ENCODE measurements at places on chromosomes 2 and 18. TPM values are rescaled to one million over a fixed set of nuclear protein-coding genes. Genes with fewer than 3 reads are reported as not detected.

The TGFA gene
- total RNA-seq, result 4.2 TPM

The BCL11A gene
- 0.12 TPM for total RNA-seq

The PLGLB2 gene
- 6.9 TPM for total RNA-seq

The IL36A gene
- total RNA-seq, result not detected

DNA sequence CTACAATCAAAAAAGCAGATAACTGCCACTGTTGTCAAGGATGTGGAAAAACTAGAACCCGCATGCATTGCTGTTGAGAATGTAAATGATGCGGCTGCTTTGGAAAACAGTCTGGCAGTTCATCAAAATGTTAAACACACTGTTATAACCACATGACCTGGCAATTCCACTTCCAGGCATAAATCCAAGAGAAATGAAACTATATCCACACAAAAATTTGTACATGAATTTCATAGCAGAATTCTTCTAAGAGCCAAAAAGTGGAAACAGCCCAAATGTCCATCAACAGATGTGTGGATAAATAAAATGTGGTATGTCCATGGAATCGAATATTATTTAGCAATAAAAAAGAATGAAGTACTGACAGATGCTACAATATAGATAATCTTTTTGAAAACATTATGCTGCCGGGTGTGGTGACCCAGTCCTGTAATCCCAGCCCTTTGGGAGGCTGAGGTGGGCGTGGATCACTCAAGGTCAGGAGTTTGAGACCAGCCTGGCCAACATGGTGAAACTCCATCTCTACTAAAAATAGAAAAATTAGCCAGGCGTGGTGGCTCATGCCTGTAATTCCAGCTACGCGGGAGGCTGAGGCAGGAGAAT is 32.0 kb downstream of the ERCC3 start:
- no peaks in the 10 kb centered on the region for H3K4me1 ChIP-seq
- no peak overlapping the region for H3K4me3 ChIP-seq
- no peak overlapping the region for H3K27ac ChIP-seq
- peaks cover 45% of the 10 kb centered on the region for H3K36me3 ChIP-seq

GRCh38 chr2:23567161-23567756 is 182.3 kb downstream of the KLHL29 start:
- H3K4me3 ChIP-seq, result no peak overlapping the region
- H3K4me1 ChIP-seq, result no peaks in the 10 kb centered on the region
- H3K27me3 ChIP-seq, result no peaks in the 10 kb centered on the region
- no peak overlapping the region for H3K27ac ChIP-seq
- H3K36me3 ChIP-seq, result no peaks in the 10 kb centered on the region
- DNase-seq, result no peak

DNA sequence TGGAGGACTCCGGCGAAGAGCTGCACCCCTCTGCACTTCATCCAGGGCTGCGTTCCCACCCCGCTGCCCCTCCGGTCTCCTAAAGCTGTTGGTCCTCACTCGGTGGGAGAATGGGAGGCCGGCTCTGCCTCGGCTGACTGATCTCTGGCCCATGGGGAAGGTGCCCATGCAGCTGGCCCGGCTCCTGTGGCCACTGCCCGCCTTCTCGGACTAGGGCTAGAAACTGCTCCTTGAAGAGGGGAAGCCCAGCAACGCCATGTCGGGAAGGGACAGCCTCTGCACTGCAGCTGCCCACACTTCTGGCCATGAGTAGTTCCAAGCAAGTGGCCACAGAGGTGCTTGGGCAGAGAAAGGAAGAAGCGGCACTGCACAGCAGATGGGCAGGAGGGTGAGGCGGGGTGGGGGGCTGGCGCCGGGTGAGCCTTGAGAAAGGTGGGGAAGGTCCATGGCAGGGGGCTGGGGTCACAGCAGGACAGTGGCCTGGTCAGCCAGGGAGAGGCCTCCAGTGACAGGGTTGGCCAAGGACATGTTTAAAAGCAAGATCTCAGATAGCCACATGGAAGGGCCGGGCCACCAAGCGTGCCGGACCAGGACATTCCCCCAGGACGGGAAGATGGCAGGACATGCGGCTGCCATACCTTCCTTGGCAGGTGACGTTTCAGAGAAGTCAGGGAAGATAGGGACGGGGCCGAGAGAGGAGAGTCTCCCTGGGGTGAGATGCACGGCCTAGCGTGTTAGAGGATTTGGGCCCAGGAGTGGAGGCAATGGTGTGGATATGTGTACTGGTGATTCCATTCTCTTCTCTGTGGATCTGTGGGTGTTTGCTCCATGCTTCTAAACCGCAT is 158.8 kb upstream of the HDAC4 start:
- no peak overlapping the region for H3K27ac ChIP-seq
- H3K4me1 ChIP-seq, result no peaks in the 10 kb centered on the region

- no peaks in the 10 kb centered on the region for H3K36me3 ChIP-seq
- no peak overlapping the region for H3K4me3 ChIP-seq
- H3K27ac ChIP-seq, result no peak overlapping the region
- no peak for DNase-seq
- H3K27me3 ChIP-seq, result no peaks in the 10 kb centered on the region
- no peaks in the 10 kb centered on the region for H3K4me1 ChIP-seq
Observed at GRCh38 chr2:236130349-236130998, 37.7 kb downstream of the GBX2 start.

All from CD4-positive, alpha-beta memory T cell (primary cell).